ENCODE measurements at places on chromosomes 11 and 22.
A peak's percentile ranks its signal among the peaks of the same experiment; 100 is the strongest.

DNA sequence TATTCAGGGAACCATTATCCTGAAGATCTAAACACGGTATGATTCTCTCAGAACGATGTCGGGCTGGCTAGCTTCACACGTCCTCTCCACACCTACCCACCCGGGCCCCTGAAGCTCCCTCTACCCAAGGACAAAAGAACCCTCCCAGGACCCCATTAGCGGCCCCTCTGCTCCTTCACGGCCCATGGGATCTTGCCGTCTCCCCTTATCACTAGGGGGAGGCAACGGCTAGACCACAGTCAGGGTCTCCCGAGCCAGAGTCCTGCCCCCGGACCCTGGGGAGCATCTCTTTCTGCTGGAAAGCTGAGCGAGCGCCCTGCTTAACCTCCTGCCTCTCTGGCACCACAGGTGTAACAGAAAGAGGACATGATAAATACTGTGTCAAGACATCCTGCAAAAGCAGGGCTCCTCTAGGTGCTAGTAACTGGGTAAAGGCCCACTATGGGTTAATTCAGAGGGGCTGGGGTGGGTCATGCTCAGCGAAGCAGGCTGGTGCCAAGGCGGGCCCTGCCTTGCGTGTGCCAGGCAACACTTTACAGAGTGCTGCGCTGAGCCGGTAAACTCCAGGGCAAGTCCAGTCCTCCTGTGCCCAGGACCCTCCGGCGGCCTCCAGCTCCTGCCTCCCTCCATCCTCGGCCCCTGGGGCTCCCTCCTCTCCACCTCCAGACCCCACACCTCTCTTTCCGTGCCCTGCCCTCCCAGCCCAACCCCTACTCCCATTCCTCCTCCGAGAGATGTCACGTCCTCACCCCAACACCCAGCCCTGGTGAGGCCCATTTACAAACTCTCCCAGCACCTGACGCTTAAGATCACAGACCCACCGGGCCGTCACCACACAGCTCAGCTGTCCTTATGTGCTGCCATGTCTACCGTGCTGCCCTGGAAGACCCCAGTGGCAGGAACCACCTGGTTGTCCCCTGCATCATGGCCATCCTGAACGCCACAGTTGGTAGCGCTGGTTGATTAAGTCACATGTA, 3.0 kb downstream of the TOLLIP start:
- DNase-seq: no peak

DNA sequence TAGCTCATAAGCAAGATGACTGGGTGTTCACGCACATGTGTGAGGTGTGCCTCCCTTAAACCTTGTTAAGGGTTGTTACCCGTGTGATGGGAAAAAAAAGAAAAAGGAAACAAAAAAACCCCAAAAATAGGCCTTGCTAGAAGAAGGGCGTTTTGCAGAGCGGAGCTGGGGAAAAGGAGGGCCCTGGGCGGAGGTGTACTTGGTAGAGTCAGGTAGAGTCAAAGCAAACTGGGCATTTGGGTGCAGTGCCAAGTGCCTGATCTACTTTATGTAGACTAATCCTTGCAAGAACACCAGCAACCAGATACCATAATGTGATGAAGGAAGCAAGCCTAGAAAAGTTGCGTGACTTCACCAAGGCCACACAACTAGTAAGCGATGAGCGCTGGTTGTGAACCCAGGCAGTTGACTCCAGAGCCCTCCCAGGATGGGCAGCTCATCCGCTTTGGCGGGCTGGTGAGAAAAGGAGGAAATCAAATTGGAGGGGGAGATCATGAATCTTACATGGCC, 1.2 kb upstream of the TIRAP start:
- DNase-seq: no peak

GRCh38 chr11:46331282-46331984, 15.8 kb upstream of the DGKZ start:
- DNase-seq: no peak

DNA sequence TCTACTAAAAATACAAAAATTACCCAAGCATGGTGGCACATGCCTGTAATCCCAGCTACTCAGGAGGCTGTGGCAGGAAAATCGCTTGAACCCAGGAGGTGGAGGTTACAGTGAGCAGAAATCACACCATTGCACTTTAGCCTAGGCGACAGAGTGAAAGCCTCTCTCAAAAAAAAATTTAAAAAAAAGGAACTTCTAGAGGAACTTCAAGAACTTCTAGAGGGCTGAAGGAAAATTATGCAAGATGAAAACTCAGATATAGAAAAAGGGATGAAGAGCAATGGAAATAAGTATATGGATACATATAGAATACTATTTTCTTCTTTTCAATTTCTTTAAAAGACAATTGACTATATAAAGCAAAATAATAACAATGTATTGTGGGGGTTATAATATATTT, 51.2 kb upstream of the PRR5 start:
- no peak for DNase-seq

GRCh38 chr22:19700790-19701419, 13.4 kb upstream of the SEPTIN5 start:
- DNase-seq: no peak

- DNase-seq: peak; percentile 44
These were observed 137.6 kb downstream of the TRPC6 start for GRCh38 chr11:101446238-101446637.

DNA sequence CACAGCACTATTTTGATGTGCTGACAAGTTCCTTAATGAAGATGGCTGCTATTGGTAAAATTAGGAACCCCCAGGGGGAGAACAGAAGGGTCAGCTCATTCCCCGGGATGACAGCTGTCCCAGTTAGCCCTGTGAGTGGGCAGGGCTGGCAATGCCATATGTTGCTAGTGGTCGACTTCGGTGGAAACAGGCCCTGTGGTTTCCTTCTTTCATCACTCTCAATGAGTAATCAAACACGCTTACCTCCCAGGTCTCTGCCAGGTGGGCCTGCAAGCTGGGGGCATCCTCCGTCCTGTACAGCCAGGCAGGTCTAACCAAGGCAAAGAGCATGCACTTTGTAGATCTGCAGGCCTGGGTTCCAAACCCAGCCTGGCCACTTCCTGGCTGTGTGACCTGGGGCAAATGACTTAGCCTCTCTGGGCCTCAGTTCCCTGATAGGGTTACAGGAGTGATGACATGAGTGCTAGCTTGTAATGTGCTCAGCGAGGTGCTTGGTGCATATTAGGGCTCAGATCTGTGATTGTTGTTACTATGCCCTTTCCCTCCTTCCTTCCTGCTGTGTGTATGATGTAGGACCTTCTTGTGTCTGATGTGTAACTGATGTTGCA, 85.2 kb downstream of the TSPAN18 start:
- DNase-seq: no peak

- DNase-seq: no peak
These were observed 3.1 kb downstream of the PAX6 start for GRCh38 chr11:31807799-31808667.

- DNase-seq: peak; percentile 68
These were observed 13.3 kb upstream of the MB start for GRCh38 chr22:35630387-35630793.

DNA sequence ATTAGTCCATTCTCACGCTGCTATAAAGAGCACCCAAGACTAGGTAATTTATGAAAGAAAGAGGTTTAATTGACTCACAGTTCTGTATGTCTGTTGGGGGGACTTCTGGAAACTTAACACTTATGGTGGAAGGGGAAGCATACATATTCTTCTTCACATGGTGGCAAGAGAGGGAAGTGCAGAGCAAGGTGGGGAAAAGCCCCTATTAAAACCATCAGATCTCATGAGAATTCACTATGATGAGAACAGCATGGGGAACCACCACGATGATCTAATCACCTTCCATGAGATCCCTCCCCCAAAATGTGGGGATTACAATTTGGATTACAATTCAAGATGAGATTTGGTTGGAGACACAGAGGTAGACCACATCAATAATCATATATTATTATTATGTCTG, 25.7 kb downstream of the CEP57 start:
- DNase-seq: no peak

- no peak for DNase-seq
These were observed 134.2 kb downstream of the ME3 start for GRCh38 chr11:86538223-86538548.

GRCh38 chr11:132111316-132111715, 740.9 kb downstream of the NTM start:
- DNase-seq: no peak

- DNase-seq: no peak
These were observed 5.8 kb downstream of the UBASH3B start for GRCh38 chr11:122661182-122661945.

DNA sequence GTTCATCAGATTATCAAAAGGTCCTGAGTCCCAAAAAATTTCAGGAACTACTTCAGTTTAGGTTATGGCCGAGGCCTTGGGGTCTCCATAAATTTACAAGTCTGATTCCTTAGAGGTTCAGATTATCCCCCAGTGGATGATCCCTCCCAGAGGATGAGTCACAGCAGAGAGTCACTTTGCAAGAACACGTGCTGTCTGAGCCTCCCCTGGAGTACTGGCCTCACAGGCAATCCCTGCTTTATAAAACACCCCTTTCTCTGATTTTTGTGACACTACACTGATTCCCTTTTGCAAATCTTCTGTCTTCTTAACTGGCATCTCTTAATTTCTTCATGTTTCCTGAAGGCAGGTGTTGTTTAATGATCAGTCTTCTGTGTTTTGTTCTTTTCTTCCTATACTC, 45.3 kb downstream of the CCDC34 start:
- peak; percentile 62 for DNase-seq

GRCh38 chr22:46172522-46173110, 22.3 kb downstream of the PPARA start:
- DNase-seq: no peak

GRCh38 chr11:128594226-128594625, 6.9 kb upstream of the ETS1 start:
- DNase-seq: no peak

DNA sequence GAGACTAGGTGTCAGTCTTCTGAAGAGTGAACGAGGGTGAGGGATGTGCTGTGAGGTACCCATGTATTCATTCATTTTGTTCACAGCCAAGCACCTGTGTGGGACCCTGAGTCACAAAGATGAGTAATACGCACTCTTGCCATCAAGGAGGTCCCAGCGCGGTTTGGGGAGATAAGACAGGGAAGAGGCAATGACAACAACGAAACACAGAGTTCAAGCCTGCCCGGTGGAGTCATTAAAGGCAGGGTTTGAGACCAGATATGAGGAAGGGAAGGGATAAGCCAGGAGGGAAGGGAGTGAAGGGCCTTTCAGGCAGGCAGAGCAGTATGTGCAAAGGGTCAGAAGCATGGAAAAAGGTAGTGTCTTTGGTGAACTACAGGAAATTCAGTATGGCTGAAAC, 4.6 kb downstream of the DCHS1 start:
- no peak for DNase-seq

DNA sequence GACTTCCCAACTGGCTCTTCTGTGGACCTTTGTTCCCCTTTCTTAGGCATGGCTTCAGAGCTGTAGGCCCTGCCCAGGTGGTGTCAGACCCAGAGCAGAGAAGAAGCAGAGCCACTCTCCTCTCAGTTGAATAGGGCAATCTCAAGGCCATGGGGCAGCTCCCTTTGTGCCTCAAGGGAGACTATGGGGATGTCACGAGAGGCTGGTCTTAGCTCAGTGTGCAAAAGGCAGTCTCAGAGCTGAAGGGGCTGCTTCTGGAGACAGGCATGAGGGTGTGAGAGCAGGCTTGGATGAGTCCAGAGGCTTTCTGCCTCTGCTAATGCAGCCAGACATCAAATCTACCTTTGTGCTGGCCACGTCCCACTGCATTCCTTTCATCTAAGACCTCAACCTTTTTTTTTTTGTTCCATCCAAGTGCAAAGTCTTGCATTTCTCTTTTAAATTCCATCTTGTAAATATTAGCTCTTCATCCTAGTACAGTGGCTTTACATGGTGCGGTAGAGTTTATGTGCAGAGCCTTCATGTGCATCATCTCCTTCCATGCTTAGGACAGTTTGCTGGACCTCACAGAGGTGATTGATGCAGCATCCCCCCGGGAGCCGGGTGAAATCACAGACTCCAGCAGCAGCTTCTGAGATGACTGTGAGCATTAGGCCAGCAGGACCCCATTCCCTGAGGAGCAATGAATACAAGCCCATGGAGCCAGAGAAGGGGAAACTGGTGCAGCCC, 34.2 kb upstream of the FCHSD2 start:
- no peak for DNase-seq

GRCh38 chr22:36999463-36999862, 19.8 kb downstream of the TST start:
- DNase-seq: no peak

- no peak for DNase-seq
These were observed 30.6 kb downstream of the MED15 start for GRCh38 chr22:20537983-20538382.

DNA sequence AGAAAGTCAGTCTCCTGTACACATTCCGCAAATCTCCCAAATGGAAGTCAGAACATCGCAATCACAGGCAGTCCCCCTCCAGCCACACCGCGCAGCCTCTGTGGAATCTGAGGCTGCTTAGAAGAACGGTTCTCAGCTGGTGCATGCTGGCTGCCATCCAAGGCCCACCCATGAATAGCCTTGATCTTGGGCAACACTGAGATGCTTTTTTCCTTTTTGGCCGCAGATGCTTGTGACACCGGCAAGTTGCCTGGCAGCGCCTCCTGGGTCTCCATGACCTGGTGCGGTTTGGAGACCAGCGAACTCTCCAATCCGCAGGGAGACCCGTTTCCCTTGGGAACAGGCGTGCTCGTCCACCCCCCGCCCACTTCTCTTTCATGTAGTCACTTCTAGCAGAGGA, 26.3 kb upstream of the PHF21B start:
- DNase-seq: no peak

GRCh38 chr11:64726211-64726641, 3.2 kb upstream of the NRXN2 start:
- no peak for DNase-seq

DNA sequence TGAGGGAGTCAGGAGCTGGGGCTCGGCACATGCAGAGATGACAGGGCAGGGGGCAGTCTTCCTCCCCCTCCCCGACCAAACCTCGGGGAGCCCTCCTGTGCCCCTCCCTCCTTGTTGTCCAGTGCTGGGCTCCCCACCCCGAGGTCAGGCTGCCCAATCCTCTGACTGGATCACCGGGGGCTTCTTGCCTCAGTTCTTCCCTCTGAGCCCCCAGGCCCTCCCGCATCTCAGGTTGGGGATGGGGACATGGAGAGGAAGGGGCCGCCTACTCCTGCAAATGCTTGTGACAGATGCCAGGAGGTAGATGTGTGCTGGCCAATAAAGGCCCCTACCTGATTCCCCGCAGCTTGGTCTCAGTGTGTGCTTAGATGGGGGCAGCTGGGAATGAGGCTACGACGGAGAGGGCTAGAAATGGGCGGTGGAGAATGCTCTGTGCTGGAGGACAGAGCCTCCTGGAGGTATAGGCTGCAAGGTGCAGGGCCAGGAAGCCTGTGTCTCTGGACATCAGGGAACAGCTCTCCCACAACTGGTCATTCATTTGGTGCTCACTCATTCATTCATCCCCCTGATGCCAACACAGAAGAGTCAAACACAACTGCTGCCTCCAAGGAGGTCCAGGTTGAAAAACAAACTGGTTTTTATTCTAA, 8.4 kb downstream of the RHBDD3 start:
- DNase-seq: no peak

- no peak for DNase-seq
These were observed 56.7 kb downstream of the CTSC start for GRCh38 chr11:88280673-88281316.

GRCh38 chr11:108319541-108320145, 96.8 kb downstream of the ATM start:
- no peak for DNase-seq

Measured in amniotic epithelial cell (primary cell).